Coronary artery (tissue), 2 donors: ENCODE measurements at places on chromosomes 7 and 10.

DNA sequence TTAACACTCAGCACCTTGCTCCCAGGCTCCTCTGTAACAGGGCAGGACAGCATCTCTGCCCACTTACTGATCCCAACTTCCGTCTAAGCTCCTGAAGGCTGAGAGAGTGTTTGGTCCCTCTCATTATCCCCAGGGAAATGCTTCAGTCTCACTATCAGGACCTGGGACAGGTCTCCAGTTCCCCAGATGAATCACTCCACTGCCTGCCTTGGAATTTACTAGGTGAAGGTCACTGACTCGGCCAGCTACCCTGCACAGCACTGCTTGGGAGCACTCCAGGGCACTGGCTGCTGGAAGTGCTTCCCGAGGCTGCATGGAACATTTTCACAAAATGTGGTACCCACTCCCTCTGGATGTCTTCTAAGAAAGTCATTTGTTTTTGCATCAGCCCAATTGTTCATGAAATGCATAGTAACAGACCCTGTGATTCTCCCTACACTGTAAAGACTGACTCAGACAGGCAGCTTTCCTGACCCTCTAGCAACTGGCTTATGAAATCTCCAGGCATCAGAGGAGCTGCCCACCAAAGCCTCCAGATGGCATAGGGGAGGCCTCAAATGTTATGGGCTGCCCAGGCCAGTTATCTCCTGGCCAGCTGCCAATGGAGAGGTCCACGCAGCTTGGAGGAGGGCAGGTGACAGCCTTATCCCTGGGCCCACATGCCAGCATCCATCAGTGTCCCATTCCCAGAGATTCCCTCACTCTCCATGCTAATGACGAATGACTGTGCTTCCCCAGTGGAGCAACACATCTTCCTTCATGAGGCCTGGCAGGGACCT lies 89.1 kb downstream of the GFRA1 start:
- DNase-seq = no peak

DNA sequence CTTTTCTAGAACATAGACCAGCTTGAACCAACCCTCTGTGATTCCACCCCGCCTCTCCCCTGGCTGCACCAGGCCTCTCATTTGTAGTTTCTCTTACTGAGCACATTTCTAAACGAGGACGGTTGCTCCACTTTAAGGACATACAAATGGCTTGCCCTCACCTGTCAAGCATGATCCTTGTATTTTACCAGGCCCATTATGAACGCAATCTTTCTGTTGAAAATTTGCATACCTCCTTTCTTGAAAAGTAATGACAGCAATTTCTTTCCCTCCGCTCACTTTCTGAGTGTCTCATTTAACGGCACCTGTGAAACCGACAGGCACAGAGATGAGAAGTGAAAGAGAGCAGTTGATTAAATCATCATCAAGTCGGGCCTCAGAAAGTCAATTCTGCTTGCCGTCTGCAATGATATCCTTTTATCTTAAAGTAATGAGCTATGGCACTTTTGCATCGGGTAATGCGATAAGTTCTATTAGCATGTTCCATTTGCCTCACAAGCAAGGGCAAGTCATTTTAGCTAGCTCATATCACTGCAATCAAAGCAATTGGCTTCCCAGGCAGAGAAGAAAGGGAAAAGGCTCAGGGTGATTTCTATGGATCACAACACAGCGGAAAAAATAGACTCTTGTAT lies 705.6 kb upstream of the GALNT17 start:
- no peak for DNase-seq

- DNase-seq = no peak
These were observed 71.3 kb downstream of the HDAC9 start for GRCh38 chr7:18566829-18567228.

DNA sequence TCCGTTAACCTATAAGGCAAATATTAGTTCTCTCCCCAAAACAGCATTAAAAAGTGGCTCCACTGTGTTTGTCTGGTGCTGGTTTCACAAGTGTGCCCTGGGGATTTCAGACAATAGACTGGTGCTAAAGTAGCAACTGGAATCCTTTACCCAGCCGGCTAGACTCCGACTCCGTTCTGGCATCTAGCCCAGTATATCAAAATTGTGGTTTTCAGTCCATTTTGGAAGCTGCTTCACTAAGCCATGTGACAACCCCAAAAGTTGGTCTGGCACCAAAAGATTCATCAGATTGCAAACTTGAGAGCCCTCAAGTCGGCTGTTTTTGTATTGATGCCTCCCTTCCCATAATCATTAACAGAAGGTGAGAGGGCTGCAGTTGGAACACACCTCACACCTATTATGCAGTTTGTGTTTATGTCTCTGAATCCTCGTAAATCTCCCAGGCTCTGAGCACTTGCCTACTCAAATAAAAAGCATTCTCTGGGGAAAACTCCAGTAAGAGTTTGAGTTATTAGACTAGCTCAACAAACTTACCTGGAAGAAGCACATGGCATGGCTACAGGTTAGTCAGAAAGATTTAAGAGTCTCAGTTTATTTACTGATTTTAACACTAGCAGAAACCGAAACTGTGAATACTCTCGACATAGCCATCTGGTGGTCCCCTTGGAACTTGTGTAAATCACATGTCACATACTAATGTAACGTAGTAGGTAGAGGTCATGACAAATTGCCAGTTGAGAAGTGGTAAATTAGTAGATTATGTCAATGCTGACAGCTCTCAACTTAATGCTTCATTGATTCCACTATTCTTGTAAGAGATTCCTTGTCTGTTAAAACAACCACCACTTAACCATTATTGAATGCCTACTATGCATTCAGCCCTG lies 14.8 kb upstream of the WNT16 start:
- no peak for DNase-seq

GRCh38 chr7:29606287-29606721 lies 42.7 kb downstream of the PRR15 start:
- DNase-seq = no peak

DNA sequence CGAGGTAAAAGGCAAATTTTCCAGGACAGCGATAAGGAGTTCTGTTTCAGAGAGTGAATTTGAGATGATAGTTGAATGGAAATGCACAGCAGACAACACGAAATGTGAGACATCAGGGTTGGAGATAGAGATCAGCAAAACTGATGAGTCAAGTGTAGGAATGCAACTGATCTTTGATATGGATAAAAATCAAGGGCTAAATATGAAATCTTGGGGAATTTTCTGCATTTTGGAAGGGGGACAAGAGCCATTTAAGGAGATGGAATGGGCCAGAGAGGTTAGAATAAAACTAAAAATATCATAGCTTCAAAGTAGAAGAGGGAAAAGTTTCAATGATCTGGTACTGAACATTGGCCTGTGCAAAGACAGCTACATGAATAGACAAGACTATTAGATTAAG lies 11.5 kb downstream of the CISD1 start:
- no peak for DNase-seq

GRCh38 chr7:154591544-154591943 lies 411.4 kb downstream of the PAXIP1 start:
- no peak for DNase-seq

GRCh38 chr7:47428052-47428767 lies 153.7 kb downstream of the TNS3 start:
- peak; percentile 50 for DNase-seq

DNA sequence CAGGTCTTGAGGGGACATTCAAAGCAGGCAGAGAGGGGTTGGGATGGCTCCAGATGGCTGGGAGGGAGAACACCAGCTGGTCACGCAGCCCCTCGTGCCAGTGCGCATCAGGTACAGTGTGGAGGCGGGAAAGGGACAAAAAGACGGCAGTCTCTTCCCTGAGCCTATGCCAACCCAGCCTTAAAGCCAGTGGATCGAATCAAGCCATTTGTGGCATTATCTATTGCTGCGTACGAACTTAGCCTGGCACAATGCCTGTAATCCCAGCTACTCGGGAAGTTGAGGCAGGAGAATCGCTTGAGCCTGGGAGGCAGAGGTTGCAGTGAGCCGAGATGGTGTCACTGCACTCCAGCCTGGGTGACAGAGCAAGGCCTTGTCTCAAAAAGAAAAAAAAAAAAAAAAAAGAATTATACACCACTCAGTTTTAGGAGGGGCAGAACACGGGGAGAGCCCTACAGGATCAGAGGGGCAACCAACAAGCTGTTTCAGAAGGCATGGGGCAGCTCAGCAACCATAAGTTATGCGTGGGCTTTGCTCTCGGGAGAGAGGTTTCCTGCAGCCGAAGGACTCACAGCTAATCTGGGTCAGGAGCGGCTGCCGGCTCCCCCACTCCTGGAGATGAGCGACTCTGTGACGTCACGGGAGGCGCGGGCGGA lies 356 bp upstream of the NDUFB2 start:
- no peak for DNase-seq

GRCh38 chr10:49592726-49593563 lies 17.2 kb upstream of the SLC18A3 start:
- DNase-seq = no peak

- no peak for DNase-seq
These were observed 66.9 kb upstream of the PDE1C start for GRCh38 chr7:32137059-32137458.

GRCh38 chr10:71436268-71437125 lies 39.8 kb downstream of the CDH23 start:
- DNase-seq = no peak

GRCh38 chr10:31197886-31198285 lies 121.1 kb upstream of the ZEB1 start:
- DNase-seq = no peak

- DNase-seq = no peak
These were observed 145.9 kb downstream of the ARID5B start for GRCh38 chr10:62047228-62047892.

- DNase-seq = no peak
These were observed 277.3 kb downstream of the SDK1 start for GRCh38 chr7:3578399-3578798.

DNA sequence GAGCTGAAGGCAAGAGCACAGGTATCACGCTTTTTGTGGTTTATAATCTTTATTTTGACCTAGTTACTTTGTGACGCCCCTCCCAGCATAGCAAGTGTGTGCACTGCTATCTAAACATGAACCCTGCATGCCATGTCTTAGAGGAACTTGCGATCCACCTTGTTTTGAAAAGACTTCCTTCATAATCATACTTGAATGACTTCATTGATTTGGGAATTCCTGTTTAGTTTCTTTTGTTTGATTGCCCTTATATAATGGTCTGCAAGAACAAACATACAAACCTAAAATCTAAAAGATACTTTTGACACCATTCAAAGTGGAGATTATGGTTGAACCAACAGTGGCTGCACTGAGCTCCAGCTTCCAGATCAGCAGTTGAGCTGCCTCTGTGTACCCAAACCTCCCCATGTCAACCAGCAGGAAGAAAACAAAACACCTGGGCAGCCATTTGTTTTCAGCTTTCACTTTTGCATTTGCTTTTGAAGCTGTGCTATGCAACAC lies 132.6 kb downstream of the CELF2 start:
- DNase-seq = no peak

DNA sequence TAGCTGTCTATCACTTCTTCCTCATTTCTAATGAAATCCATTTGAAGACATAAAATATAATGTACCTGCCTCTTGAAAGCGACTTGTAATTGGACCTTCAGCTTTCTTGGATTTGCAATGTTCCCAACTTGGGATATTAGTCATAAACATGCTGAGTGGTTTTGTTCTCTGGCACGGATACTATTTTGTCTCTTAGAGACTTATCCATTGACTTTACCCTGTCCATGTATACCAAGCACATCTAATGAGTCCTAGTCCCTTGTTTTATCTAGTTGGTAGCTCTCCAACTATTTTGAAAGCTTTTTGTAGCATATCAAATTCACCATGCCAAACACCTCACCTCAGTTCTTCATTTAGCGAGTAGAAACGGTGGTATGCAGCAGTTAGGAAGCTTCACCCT lies 18.9 kb downstream of the PLEKHS1 start:
- DNase-seq = no peak

DNA sequence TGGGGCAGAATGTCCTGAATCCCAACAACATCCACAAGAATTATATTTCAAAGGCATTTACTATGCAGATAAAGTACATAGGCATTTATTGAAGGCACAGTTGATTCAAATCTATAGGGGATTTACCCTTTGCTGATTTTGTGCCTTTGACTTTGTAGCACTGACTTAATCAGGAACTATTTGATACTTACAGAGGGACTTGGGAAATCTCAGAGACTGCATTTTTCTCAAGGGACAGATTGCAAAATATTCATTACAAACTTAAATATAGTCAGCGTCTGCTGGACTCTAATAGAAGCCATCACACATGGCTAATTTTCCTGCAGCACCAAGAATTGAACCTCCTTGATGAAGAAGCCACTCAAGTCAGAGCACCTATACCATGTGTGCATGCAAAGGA lies 44.9 kb downstream of the FAS start:
- no peak for DNase-seq

DNA sequence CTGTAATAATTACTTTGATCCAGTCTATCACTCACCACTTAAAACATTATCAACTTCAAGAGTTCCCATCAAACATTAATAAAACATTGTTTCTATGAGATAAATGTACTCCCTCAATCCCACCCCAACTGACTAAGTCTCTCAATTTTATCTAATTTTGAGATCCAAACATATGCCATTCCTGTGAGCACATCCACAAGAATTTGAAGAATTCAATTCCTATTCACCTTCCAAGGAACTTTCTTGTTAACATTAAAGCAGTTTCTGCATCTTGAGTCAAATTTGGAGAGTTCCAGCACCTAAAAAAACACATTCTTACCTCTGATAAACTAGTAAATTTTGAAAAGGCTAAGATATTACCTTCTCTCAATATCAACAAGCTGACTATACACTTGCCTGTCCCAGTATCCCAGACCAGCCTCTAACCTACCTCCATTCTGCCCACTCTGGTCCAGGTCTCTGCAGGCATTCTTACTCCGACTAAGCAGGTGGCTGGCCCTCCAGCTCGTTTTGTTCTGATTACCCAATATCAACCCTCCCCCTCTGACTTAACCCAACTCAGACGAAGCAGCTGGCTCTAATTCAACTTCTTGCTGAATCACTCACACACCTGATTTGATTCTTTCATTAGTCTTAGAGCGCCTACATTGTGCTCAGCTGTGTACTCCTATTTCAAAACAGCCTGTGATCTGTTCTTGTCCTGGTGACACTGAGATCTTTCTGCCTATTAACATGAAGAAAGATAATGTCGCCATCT lies 275.2 kb downstream of the IPMK start:
- DNase-seq = no peak

DNA sequence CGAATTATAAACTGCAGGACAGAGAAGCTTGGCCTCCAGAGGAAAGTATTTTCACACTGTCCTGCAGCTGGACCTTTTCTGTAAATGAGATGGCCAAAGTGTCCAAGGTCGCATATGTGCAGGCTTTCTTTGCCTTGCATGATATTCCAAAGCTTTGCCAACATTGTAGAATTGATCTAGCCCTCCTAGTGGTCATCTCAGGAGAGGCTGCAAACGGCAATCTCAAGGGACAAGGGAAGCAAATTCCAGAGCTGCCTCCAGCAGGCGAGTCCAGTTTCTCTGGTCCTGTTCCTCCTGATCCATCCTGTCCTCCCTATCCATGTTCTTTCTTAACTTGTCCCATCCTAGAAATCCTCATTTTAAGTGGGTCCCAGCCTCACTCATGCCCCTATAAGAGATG lies 373.4 kb upstream of the PCDH15 start:
- no peak for DNase-seq
